Mucosa of descending colon (tissue), 3 donors: ENCODE measurements at places on chromosomes 7 and 10.
A peak's percentile ranks its signal among the peaks of the same experiment; 100 is the strongest.

- no peak for DNase-seq
These were observed 204.9 kb upstream of the NPSR1 start for GRCh38 chr7:34453150-34453549.

GRCh38 chr7:142897691-142898090, 12.1 kb upstream of the TRPV6 start:
- DNase-seq, result no peak

GRCh38 chr10:33406596-33406995, 72.1 kb upstream of the NRP1 start:
- DNase-seq, result no peak

GRCh38 chr7:42285383-42285824, 48.4 kb upstream of the GLI3 start:
- no peak for DNase-seq

DNA sequence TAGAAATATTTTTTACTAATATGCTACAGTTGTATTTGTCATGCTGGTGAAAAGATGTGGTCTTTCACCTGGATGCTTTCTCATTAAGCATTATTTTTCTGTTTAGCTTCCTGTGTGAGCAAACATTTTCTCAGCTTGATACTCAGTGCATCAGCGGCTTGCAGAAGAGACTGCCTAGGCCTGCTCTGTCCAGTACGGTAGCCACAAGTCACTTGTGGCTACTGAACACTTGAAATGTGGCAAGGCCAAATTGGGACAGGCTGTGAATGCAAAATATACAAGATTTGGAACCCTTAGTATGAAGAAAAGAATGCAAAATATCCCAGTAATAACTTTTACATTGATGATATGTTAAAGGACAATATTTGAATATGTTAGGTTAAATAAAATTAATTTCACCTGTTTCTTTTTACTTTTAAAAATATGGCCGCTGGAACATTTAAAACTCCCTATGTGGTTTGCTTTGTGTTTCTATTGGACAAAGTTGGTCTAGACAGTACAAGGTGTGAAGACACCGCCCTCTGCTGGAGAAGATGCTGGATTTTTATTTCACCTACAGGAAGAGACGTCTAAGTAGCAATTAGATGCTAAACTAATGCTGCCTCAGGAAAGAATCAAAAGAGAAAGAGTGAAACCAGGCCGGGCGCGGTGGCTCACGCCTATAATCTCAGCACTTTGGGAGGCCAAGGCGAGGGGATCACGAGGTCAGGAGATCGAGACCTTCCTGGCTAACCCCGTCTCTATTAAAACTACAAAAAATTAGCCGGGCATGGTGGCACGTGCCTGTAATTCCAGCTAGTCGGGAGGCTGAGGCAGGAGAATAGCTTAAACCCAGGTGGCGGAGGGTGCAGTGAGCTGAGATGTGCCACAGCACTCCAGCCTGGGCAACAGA, 5.3 kb downstream of the SRGN start:
- DNase-seq, result no peak

GRCh38 chr7:158027646-158028045, 560.0 kb downstream of the PTPRN2 start:
- DNase-seq, result no peak

- no peak for DNase-seq
These were observed 3.7 kb upstream of the COL13A1 start for GRCh38 chr10:69797959-69798358.

- no peak for DNase-seq
These were observed 17.9 kb upstream of the ZNF32 start for GRCh38 chr10:43666552-43666951.

DNA sequence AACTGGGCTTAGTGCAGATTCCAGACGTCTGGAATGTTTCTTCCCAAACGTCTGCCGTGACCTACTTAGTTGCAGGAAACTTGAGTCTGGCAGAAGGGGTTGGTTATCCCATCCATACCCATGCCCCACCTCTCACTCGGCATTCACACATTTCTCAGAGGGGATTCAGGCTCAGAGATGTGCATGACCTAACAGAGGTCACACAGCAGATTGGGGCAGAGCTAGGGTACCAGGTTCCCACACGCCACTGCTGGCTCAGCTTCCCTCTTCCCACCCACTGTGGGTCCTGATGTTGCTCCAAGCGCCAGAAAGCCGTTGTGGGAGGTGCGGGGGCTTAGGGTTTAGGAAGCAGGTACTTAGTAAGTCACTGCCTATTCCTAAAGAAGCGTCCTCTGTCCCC, 3.0 kb downstream of the UCMA start:
- no peak for DNase-seq

- DNase-seq, result no peak
These were observed 79.5 kb downstream of the PROSER2 start for GRCh38 chr10:11902646-11903045.

DNA sequence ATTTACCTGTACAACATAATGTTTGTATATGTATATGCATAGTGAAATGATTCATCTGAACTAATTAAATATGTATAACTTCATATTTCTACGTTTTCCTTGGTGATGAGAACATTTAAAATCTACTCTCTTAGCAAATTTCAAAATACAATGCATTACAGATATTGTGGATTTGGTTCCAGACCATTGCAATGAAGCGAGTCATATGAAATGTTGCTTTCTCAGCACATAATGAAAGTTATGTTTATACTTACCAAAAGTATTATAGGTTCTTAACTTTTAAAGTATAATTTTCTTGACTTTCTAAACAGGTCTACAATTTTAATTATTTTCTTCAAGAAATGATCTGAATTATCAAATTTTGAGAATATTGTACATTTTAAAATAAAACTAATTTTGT, 189.2 kb downstream of the CSTF2T start:
- no peak for DNase-seq

DNA sequence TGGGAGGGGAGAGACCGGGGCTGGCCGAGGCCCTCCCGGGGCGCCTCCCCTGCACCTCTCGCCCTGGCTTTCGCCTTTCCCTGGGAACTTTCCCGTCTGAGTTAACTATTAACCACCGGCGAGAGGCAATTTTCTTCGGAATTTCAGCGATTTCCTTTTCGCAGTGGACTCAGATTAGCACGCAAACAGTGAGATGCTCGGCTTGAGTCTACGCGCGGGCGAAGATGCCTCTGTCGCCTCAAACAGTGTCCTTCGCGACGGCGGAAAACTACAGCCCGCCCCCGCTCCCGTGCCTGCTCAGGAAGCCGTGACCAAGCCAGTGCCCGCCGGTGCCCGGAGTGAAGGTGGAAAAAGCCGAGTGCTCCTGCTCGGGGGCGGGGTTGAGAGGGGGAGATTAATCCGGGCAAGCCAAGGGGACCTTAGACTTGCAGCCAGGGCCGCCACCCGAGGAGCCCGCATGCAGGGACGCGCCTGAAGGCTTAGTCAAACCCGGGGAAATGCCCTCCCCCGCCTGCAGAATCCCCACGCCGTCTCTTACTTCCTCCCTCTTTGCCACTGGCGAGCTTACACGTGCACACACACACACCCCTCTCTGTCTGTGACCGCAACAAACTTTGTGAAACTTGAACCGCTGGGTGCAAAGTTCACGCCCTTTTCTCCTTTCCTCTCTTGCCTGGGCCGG, 14.5 kb upstream of the PAX2 start:
- DNase-seq, result peak; percentile 32

- DNase-seq, result no peak
These were observed 11.4 kb downstream of the BCAP29 start for GRCh38 chr7:107591421-107591820.

GRCh38 chr7:111525100-111525499, 37.2 kb downstream of the IMMP2L start:
- DNase-seq, result no peak

DNA sequence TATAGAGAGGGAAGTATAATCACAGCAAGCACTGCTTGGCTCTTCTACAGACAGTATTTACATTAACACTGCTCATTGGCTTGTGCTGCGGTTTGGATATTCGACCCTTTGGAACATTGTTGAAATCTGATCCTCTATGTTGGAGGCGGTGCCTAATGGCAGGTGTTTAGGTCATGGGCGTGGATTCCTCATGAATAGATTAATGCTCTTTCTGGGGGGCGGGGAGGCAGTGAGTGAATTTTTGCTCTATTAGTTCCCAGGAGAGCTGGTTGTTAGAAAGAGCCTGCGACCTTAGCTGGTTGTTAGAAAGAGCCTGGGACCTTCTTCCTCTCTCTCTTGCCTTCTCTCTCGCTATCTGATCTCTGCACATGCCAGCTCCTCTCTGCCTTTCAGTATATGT, 77.3 kb upstream of the SVIL start:
- DNase-seq, result no peak

- DNase-seq, result no peak
These were observed at the start of gene ENTPD1 for GRCh38 chr10:95756041-95756761. Gene ENTPD1 (plus strand): TSS chr10:95756163. CDS start chr10:95756240, 77 bp downstream.

DNA sequence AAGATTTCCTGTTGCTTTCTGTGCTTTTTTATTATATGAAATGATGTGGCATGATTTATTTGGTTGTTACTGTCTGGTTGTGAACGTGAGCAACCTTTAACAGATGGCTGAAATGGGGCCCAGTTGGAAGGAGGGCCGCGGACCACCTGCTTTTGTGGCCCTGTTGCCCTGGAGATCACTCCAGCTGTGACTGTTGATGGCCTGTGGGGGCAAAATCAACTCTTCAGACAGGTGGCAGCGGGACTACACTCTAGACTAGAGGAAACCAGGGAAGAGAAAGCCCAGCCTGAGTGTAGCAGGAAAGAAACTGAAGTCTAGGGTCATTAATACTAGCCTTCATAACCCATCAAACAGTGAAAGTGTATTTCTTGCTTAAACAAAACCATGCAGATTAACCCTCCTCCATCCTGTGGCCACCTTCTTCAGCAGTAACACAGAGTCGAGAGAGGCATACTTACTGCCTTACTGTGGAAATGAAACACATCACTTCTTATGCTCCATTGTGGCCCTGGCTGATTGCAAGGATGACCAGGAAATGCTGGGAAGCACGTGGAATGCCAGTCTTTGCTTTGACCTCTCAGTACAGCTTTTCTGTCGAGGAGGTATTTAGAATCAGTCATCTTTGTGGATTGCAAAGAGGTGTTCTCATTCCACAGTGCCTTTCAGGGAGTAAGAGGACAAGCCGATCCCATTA, 80.5 kb downstream of the CCNY start:
- no peak for DNase-seq
